ENCODE measurements at places on chromosomes 1 and 21.

- no peak for DNase-seq
Observed at GRCh38 chr1:63794939-63795378, 21.1 kb downstream of the ROR1 start.

DNA sequence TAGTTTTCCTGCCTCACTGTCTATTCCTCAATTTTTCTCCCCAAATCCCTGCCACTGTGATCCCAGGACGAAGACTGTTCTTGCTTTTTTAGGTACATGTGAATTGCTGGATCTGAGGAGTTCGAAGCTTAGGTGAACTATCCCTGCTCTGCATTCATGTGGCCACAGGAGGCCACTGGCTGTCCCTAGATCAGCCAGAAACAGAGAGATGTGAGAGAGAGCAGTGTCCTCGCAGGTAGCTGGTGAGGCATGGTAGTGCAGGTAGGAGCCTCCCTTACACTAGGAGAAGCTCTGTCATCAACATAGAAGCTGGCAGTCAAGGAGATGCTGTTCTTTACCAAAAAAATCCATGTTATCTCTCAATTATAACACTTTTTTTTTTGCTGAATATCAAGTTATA is 71.5 kb downstream of the USP24 start:
- no peak for DNase-seq

DNA sequence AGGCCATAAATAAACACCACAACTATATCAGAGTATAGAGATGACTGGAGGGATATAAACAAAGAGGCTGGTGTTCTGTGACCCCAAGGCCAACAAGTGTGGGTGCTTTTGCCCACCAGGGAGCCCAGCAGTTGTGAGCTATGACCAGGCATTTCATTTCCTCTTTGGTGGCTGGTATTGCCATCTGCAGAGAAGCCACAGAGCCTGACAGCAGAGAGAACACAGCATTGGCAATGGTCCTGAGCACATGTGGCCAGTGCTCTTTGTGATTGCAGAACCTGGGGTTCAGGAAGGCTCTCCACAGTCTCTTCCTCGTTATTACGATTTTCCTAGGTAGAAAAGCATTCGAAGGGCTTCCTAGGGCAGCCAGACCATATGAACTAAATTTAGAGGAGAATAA is 112.3 kb downstream of the TM2D1 start:
- no peak for DNase-seq

DNA sequence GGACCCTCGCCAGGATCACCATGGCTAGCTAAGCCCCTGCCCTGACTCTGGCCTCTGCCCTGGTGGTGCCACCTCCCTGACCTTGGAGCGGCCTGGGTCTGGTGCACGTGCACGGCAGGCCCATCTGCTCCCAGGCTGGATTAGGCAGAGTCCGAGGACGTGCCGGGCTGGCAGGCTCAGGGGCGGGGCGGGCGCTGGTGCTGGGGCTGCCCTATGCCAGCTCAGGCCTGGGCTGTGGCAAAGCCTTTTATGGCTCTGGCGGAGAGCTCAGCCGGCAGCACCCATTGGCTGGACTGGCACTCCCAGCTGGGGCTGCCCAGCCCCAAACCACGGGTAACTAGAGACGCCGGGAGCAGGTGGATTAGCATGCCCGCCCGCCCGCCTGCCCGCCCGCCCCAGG is 17.1 kb upstream of the EDN2 start:
- no peak for DNase-seq

DNA sequence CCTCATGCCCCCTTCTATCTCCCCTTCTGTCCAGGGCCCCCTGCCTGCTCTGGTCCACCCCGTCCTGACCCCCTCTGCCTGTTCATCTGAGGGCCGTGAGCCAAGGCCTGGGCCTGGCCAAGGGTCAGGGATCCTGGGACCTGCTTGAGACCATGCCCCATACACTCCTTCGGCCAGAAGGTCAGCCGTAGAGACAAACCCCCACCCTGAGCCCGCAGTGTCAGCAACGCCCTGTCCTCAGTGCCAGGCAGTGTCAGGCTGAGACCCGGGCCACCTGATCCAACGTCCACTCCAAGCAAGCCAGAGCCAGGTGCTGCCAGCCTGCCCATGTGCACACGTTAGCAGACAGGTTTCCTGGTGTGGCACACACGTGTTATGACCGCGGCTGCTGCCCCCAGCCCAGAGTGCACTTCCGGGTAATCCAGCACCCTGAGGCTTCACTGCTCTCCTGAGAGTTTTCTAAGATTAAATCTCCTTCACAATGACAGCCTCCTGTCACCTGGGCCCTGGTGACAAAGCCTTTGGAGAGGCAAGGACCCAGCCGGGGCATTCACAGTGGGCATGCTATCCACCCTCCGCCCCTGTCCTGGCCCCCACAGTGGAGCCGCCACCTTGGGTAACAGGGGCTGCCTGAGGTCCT is 10.1 kb upstream of the SAMD11 start:
- no peak for DNase-seq

DNA sequence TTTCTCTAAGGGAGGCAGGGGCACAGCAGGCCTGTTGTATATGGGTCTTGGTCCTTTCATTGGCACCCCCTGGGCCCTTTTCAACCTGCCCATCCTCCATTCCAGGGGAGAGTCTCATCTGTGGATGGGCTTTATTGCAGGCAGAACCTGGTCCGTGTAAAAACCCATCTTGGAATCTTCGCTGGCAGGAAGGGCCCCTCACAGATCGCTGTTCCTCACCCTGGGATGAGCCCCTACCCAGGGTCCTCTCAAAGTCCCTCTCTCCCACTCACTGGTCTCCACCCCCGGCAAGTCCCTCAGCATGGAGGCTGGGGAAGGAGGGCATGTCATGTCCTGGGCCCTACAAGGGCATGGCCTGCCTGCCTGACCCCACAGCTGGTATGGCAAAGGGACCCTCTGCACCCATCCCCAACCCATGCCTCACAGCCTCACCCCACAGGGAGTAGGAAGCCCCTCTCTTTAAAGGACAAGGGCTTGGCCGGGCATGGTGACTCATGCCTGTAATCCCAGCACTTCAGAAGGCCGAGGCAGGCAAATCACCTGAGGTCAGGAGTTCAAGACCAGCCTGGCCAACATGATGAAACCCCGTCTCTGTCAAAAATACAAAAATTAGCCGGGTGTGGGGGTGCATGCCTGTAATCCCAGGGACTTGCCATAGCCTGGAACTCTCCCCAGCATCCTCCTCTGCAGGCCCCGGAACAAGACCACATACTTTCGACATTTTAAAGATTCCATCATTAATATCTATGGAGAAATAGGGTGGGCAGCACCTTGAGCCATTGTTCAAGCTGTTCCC is 13.2 kb upstream of the CDA start:
- no peak for DNase-seq

- DNase-seq, result no peak
Observed at GRCh38 chr1:20551945-20552727, at the start of gene FAM43B. Gene FAM43B (plus strand): TSS chr1:20552573. CDS start chr1:20552974, 401 bp downstream.

- no peak for DNase-seq
Observed at GRCh38 chr1:111422546-111423391, 4.8 kb downstream of the OVGP1 start.

GRCh38 chr21:42624095-42624790 is 29.2 kb upstream of the PDE9A start:
- DNase-seq, result no peak

DNA sequence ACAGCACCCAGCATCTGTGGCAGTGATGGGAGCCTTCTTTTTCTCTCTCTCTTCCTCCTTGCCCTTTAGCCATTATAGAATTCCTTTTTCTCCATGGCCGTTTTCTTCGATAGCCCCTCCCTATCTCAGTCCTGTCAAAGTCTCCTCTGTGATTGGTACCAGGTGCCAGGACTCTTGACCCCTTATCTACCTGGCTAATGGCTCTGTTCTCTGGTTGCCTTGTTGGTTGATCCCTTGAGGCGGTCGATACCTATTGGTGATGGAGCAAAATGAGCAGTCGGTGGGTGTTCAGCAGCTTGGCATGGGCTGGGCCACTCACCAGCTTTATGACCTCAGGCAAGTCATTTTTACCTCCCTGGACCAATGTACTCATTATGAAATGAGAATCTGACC is 2.0 kb downstream of the ATF3 start:
- no peak for DNase-seq

- DNase-seq, result no peak
Observed at GRCh38 chr1:38962560-38962959, 20.9 kb upstream of the RHBDL2 start.

DNA sequence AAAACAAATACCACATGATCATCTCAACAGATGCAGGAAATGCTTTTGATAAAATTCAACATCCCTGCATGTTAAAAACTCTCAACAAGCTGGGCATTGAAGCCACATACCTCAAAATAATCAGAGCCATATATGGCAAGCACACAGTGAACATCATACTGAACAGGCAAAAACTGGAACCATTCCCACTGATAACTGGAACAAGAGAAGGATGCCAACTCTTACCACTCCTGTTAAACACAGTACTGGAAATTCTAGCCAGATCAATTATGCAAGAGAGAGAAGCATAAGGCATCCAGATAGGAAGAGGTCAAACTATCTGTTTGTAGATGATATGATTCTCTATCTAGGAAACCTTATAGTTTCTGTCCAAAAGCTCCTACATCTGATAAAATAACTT is 91.6 kb downstream of the DNAH14 start:
- no peak for DNase-seq

DNA sequence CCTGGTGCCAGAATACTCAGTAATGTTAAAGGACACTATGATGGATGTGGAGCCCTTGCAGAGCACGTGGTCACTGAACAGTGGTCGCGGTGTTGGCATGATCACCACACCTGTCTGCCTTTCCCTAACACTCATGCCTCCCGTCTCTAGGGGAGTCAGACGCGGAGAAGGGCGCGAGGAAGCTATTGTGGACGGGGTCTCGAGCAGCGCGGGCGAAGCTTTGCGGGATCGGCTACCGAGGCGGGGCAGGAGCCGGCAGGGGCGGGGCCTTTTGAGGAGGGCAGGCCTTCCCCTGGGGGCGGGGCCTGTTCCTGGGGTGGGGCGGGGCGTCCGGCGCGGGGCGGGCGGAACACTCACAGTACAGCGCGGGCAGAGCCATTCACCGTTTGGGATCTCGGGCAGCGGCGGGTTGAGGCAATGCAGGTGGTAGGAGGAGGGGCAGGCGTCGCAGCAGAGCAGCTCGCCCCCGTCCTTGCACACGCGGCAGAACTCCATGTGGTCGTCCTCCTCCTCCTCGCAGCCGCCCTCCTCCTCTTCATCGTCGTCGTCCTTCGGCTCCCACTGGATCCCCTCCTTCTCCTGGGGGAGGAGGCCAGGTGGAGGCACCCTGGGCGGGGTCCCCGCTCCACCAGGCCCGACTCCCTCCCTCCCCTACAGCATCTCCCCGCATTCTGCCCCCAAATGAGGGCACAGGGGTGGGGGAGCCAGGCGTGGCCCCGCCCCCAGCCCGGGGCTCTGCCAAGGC is 31.5 kb downstream of the CHD5 start:
- no peak for DNase-seq

DNA sequence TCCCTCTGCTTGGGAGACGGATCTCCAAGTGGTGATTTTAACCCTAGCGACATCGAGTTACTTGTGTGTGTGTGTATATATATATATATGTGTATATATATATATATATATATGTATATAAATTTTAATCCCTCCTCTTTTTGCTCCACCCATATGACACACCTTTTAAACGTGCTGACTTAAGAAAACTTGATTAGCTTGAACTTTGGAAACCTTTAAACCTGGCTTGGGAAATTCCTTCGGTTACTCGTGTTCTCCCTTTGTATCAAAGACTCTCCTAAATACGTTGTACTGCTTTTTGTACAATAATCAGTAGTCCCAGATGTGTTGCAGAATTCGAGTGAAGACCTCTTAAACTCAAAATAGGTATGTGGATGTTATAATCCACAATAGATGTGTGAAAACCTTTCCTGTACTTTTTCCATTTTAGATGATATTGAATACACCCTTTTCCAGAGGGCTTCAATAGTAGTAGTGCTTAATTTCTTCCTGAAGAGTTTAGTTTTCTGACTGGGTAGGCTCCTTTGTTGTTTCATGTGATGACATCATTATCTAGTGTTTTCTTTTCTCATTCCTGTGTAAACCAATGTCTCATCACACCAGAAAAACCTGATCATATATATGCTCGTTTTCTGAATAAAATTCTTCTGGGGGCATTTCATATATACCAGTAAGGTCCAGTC is 1.4 kb downstream of the RNF11 start:
- no peak for DNase-seq

GRCh38 chr1:21255284-21255942 is 34.9 kb downstream of the ECE1 start:
- DNase-seq, result peak; percentile 33

GRCh38 chr1:70043804-70044203 is 161.6 kb downstream of the LRRC40 start:
- no peak for DNase-seq

GRCh38 chr1:52552505-52553361 is at the start of gene TUT4:
Gene TUT4 (minus strand): TSS chr1:52553092. CDS start chr1:52526280, 26,812 bp downstream.
- DNase-seq, result no peak

GRCh38 chr1:43858324-43858723 is 75.3 kb upstream of the ARTN start:
- no peak for DNase-seq

- DNase-seq, result no peak
Observed at GRCh38 chr1:180231506-180231921, 1.4 kb downstream of the LHX4 start.

- DNase-seq, result no peak
Observed at GRCh38 chr1:226255380-226255779, 31.9 kb downstream of the MIXL1 start.

GRCh38 chr1:171799166-171799565 is 17.7 kb downstream of the METTL13 start:
- no peak for DNase-seq

GRCh38 chr1:47752559-47752958 is 244.6 kb downstream of the TRABD2B start:
- no peak for DNase-seq

- no peak for DNase-seq
Observed at GRCh38 chr1:39782103-39782502, 6.6 kb downstream of the BMP8B start.

- no peak for DNase-seq
Observed at GRCh38 chr1:186739515-186739914, 59.3 kb upstream of the PTGS2 start.

- DNase-seq, result no peak
Observed at GRCh38 chr1:222335586-222335985, 212.3 kb downstream of the HHIPL2 start.

- no peak for DNase-seq
Observed at GRCh38 chr1:158180741-158181576, at the start of gene CD1D. Gene CD1D (plus strand): TSS chr1:158180895. CDS start chr1:158181102, 207 bp downstream.

GRCh38 chr1:115544131-115544530 is 97.6 kb upstream of the VANGL1 start:
- DNase-seq, result no peak

DNA sequence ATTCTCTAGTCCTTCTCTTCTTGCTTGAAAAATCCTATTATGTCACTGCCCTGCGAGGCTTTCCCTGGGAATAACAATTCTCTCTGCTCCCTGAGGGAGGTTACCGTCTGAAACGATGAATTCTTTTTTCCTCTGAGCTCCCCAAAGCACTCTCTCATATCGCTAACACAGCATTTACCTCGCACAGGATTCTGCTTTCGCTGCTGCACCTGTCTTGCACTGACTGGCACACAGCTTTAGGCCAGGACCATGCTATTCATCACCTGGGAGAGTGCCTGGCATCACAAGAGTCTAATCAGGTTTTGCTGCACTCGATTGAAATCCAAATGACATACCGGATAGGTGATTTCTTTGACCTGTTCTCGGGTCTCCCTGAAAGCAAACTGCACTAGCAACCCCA is 52.8 kb upstream of the GNG4 start:
- DNase-seq, result peak; percentile 31

GRCh38 chr1:174158767-174159251 is 511 bp upstream of the RABGAP1L start:
- no peak for DNase-seq
